ENCODE measurements at places on chromosomes 7 and 10.
A peak's percentile ranks its signal among the peaks of the same experiment; 100 is the strongest.

- no peak for DNase-seq
These were observed 141.7 kb upstream of the SEMA3A start for GRCh38 chr7:84336303-84336702.

GRCh38 chr10:59019603-59020002 lies 156.8 kb upstream of the PHYHIPL start:
- no peak for DNase-seq

- DNase-seq, result no peak
These were observed 19.4 kb upstream of the TNS3 start for GRCh38 chr7:47601119-47601880.

GRCh38 chr7:35909870-35910357 lies 109.1 kb downstream of the SEPTIN7 start:
- no peak for DNase-seq

DNA sequence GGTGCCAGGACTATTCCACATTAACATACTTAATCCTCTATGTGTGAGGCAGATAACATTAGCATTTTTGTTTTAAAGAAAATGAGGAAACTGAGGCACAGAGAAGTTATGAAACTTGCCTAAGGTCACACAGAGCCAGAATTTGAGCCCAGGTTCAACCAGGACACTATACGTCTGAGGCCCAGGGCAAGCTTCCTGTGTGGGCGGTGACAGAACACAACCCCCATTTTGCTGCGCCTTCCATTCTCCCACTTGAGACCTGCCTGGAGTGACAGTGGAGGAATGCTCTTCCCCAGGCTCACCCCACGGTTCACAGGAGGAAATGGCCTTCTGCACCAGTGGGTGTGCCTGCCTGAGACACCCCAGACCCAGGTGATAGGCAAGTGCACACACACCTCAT lies 164.1 kb downstream of the SH3PXD2A start:
- DNase-seq, result no peak

DNA sequence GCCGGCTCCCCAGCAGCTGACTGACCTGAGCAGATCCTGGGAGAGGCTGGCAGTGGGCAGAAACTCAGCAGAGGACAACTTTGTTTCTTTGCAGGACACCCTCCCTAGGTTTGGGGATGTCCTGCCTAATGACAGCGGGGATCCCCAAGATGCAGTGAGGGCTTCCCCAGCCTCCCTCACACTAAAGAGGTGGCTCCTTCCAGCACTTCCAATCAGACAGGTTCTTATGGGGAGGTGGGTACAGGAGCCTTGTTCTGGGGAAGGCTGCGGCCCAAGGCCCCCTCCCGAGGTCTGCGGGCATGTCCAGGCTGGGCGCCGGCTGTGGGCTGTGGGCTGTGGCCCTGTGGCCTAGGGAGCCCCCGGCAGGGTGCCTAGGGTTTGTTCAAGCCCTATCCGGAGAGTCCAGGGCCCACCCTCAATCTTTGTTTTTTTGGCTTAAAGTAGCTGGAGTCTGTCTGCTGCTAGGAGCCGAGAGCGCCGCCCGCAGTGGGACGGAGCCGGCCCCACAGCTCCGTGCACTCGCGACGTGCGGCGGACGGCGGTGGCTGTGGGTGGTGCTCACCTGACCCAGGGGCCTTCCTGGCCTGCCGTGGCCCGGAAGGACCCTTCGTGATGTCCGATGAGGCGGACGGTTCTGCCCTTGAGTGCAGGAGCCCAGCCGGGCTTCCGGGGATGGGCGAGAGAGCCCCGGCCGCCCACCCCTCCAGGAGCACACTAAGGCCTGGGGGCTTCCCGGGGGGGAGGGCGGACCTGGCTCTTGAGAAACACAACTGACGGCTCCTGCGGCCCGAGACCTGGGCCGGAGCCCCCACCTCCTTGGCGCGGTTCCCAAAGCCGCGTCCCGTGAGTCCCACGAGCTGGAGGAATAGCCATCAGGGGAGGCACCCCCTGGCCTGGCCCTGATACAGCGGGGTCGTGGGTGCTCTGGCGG lies 57.2 kb downstream of the PDGFA start:
- DNase-seq, result no peak

DNA sequence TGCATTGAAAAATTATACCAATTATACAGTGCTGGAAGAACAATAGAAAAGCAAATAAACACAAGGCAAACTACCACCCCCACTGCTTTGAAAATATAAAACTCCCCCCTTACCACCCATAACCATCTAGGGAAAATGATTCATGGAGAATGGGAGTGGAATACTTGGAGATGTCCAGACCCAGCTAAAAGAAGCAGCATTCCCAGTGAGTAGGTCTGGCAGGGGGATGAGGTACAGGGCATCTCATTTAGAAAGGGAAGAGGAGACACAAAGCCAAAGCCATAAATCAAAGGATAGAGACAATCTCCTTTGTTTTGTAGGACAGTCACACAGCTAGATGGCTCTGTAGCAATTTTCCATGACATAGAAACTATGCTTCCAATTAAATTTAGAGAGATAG lies 36.0 kb upstream of the DGKI start:
- no peak for DNase-seq

- no peak for DNase-seq
These were observed 162.8 kb downstream of the CYP26A1 start for GRCh38 chr10:93236393-93237040.

- DNase-seq, result no peak
These were observed at the start of gene INHBA for GRCh38 chr7:41702635-41703371. Gene INHBA (minus strand): TSS chr7:41703090. CDS start chr7:41700374, 2,716 bp downstream.

- DNase-seq, result no peak
These were observed 59.3 kb downstream of the OSBPL3 start for GRCh38 chr7:24920451-24921361.

DNA sequence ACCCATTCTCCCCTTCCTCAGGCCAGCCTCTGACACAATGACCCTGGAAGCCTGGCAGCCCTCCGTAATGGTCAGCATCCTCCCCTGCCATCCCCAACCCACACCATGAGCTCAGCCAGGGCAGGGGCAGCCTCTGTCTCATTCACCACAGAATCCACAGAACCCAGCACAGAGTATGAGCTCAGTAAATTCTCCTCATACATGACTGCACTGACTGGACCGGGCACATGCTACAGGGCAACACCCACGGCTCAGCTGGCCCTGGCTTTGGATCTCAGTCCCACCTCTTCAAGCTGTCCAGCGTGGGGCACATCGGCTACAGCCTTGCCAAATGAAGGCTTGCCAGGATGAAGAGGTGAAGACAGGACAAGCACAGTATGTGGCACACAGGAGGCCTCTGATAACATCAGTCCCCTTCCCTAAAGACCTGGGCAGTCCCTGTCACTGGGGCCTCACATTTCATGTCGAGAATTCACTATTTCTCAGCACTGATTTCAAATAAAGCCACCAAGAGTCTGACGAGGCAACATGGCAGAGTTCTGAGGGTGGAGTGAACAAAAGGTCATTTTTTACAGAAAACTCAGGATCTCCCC lies 7.9 kb downstream of the GPRIN2 start:
- no peak for DNase-seq

DNA sequence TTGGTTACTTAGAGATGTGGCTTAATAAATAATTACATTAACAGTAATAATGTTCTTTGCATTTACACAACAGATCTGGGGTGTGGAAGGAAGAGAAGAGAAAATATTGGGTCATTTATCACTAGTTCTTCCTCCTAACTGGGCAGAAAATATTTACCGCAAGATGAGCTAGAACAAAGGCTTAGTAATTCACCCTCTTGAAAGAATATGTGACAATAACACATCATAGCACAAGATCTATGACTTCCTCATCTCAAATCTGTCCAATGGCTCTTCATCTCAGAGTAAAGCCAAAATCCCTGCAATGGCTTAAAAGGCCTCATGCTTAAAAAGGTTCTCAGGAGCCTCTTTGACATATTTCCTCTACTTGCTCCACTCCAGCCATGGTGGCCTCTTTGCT lies 178.6 kb downstream of the ZNF438 start:
- DNase-seq, result no peak

DNA sequence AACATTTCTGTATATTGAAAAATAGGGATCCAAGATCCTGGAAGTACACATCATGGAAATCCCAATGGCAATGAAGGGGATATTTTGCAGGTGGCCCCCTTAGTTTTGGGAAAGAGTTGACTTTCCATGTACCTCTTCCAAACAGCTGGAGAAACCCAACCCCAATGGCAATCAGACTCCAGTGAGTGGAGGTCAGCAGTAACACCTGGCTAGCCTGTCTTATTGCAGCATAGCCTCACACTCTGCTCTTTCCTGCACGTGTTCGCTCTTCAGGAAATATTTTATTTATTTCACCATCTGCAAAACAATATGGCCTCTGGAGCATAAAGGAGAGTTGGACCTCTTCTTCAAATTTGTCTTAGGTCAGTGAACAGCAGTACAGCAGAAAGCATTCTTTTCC lies 340.0 kb upstream of the NRP1 start:
- DNase-seq, result no peak

GRCh38 chr10:126586878-126587277 lies 83.6 kb downstream of the C10orf90 start:
- DNase-seq, result no peak

- DNase-seq, result peak; percentile 69
These were observed at the start of gene DDX56 for GRCh38 chr7:44573464-44574286. Gene DDX56 (minus strand): TSS chr7:44573908. CDS start chr7:44573895, 13 bp downstream.

DNA sequence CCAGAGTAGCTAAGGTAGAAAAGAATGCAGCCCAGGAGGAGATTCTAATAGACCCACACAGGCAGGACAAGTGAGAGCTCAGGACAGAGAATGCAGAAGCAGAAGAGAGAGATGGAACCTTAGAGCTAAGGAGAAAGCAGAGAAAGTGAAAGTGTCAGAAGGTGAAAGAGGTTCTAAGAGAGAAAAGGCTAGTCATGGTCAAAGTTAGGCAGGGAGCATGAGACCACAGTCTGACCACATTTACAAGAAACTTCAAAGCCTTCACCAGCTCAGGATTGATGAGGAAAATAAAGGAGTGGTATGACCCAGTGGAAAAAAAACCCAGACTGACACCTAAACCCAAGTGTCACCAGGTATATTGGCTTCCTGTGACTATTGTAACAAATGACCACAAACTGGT lies 131.8 kb upstream of the WDR11 start:
- no peak for DNase-seq

- no peak for DNase-seq
These were observed 239.1 kb upstream of the PHF14 start for GRCh38 chr7:10734595-10734994.

- DNase-seq, result no peak
These were observed 1.7 kb upstream of the ANKRD22 start for GRCh38 chr10:88853155-88853881.

GRCh38 chr7:7897509-7897908 lies 71.1 kb upstream of the GLCCI1 start:
- DNase-seq, result no peak

- DNase-seq, result no peak
These were observed 12.5 kb upstream of the HERPUD2 start for GRCh38 chr7:35707422-35707821.

- no peak for DNase-seq
These were observed 1.4 kb downstream of the HOXA5 start for GRCh38 chr7:27141923-27142579.

GRCh38 chr10:15167411-15168290 lies 842 bp downstream of the NMT2 start:
- no peak for DNase-seq

DNA sequence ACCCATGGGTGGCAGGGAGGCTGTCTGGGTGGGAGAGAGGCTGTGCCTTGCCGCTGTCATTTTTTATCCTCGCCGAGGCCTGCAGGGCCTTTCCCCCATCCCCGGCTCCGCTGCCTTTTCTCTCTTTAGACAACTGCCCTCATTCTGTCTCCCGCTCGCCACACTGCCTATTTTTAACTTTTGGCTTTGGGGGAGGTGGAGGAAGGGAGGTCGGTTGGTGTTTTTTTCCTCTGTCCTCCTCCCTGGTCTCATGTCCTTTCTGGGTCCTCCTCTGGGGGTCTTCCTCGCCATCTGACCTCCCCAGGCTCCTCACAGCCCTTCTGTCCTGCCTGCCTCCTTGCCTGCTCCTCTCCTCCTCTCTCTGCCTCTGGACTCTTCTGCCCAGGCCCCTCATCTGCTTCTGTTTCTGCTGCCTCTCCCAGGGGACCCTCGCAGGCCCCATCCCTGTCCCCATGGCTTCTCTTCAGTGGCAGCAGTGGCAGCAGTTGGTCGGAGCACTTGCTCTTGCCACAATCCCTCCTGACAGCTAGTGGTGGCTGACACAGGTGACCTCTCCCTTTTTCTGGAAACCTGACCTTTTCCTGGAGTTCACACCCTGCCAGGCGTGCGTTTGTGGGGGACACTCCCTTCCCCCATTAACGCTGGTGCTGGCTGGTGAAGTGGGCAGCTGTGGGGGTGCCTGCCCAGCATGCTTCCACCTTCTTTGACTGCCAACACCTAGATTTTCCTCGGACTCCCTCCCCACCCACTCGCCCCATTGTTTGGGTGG lies 19.5 kb upstream of the PCBD1 start:
- no peak for DNase-seq

DNA sequence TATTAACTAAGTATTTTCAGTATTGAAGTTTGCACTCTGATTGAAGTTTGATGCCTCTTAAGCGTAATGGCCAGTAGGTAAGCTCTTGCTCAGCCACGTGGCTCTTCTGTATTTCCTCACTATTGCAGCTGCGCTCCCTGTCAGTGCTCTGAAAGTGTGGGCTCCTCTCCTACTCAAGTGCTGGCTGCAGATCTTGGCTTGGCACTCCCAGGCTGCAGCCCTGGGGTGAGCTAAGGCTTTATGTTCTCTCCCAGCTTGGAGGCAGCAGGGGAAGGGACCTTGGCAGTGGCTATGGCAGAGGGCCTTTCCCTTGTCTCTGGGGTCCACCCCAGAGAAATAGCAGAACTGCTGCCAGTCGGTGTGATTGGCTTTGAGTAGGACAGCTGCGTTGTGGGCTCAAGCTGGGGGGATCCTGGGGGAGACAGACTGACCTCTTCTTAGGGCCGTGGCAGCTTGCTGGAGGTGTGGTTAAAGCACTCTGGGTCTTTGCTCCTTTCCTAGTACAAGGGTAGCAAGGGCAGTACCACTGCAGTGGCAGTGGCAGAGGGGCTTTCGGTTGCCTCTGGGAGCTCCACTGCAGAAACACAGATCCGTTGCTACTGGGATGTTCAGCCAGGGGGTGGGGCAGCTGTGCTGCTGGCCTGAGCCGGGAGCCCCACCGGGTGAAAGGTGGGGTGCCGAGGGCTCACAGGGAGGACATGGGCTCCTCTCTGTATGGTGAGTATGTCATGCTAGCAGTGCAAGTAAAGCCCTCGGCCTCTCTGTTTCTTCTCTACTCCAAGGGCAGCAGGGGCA lies 100.5 kb downstream of the GLCCI1 start:
- DNase-seq, result peak; percentile 32

- no peak for DNase-seq
These were observed 32.4 kb downstream of the CXCL12 start for GRCh38 chr10:44352316-44353127.

- DNase-seq, result no peak
These were observed 79.3 kb upstream of the MDFIC start for GRCh38 chr7:114842551-114843065.

DNA sequence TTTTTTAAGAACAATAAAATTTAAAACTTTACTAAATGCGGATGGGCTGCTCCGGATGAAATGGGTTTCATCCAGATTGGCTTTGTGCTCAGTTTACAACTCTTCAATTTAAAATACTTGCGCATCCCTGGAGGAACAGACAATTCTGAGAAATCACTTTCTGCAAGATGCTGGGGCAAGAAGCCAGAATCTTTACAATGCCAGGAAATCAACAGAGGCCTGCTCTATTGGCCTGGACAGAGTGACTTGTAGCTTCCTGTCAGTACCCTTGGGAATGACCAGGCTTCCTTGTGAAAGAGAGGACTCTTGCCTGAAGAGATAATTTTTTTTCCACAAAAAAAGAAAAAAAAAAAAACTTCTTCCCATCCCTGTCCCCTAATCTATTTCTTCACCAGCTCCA lies 3.9 kb upstream of the FAM13C start:
- DNase-seq, result no peak

Measured in cerebellar nuclear complex (tissue), 1 donor.